Esophagus squamous epithelium (tissue), 5 donors: ENCODE measurements at places on chromosomes 2 and 18. TPM values are rescaled to one million over a fixed set of nuclear protein-coding genes. Genes with fewer than 3 reads are reported as not detected.

DNA sequence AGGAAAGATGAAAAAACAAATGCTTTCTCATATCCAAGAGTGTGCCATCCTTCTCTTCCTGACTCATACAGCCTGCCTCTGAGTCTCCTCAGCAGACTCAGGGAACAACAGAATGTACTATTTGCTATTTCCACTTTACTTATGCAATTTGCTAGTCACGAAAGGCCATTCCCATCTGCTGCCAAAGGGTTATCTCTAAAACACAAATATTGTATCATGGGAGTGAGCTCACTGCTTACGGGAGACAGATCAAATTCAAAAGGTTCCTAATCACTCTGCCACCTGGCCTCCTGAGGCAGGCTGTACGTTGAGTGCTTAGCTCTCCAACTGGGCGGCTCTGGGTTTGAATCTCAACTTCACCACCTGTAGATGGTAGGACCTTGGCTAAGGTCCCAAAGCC is 92.0 kb downstream of the GAREM1 start:
- no peak for DNase-seq

- no peak for DNase-seq
Observed at GRCh38 chr18:36078751-36079529, 11.6 kb upstream of the RPRD1A start.

GRCh38 chr18:21218862-21219261 is 23.2 kb upstream of the GREB1L start:
- no peak for DNase-seq

Gene ADAM23
- 8.5 TPM for total RNA-seq

DNA sequence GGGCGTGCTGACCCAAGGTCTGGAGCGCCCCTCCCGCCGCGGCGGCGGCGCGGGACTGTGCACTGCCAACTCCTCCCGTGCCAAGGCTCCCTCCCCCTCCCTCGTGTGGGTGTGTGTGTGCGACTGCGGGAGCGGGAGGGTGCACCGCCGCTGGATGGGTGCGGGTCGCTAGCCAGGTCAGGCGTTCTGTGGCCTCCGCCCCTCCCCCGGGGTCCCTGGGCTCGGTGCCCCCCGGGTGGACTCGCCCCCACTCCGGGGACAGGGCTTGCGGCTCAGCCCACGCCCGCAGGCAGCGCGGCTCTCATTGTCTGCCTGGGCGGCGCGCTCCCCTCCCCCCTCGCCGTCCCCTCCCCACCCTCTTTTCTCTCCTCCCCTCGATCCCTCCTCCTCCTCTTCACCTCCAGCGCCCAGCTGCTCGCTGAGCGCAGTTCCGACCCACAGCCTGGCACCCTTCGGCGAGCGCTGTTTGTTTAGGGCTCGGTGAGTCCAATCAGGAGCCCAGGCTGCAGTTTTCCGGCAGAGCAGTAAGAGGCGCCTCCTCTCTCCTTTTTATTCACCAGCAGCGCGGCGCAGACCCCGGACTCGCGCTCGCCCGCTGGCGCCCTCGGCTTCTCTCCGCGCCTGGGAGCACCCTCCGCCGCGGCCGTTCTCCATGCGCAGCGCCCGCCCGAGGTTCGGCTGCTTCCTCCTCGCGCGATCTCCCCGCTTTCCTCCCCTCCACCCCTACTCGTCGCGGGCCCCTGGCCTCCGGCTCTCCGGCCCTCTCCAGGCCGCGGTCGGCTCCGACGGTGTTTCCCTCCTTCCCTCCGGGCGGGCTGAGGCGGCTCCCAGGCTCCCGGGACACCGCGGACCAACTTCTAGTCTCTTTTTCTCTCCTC is at the start of gene GATA6:
Gene GATA6, plus strand, starts transcription at position 579 of the 878 bp plus-strand sequence. CDS start 1,556 bp downstream, outside the sequence.
- no peak for DNase-seq

GRCh38 chr2:35298493-35298892 is 1057.1 kb upstream of the CRIM1 start:
- DNase-seq: no peak

DNA sequence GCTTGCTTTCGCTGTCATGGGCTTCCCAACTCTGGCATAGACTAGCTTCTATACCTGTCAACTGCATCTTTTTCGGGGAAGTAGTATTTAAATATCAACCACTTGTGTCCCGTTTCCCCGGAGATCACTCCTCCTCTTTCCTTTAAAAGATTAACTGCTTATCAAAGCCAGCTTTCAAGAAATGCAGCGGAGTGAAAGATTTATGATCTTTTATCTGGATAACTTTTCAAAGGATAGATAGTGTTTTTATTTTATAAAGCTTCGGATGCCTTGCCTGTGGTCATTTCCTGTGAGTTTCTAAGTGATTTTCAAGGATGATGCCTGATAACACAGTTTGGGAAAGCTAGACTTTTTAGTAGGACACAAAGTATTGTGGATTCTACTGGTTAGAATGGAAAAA is 2.9 kb upstream of the IGFBP5 start:
- DNase-seq: no peak

GRCh38 chr2:152115952-152116351 is 17.1 kb upstream of the CACNB4 start:
- no peak for DNase-seq

Gene NDUFAF7
- 9.3 TPM for total RNA-seq

Gene C1QL2
- total RNA-seq: not detected

Gene RMC1
- 19.1 TPM for total RNA-seq

DNA sequence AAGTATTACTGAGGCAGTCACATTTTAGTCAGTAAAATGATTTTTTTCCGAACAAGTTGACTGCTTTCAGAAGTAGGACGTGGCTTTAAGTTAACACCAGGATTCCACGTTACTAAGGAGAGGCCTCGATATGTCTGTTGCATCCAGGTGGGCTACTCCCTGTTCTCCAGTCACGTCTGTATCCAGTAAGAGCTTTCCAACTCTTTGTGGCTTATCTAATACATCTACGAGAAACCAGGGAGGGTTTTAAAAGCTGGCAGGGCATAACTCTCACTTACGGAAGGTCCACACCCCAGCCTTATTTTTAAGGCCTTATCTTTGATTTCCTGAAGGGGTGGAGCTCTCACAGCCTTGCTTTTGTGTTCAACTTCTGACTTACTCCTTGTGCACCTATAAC is 99.2 kb downstream of the SLC8A1 start:
- no peak for DNase-seq

DNA sequence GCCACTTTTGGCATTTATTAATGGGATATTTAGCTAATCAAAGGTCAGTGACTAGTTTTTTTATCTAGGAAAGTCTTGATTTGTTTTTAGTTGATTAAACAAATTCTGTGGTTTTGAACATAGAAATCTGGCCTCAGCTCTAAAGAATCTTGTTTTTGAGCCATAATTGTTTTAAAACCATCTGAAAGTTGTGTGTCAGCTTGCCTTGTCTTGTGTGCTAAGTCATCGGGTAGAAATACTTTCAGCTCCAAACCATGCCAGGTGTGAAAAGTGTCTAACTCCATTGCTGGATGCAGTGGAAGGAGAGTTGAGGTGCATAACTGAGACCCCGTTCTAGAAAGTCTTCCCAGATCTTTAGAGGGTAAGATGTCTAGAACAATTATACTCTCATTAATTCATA is 22.7 kb downstream of the FARP2 start:
- no peak for DNase-seq

GRCh38 chr2:73260338-73260984 is 23.8 kb downstream of the FBXO41 start:
- DNase-seq: no peak

DNA sequence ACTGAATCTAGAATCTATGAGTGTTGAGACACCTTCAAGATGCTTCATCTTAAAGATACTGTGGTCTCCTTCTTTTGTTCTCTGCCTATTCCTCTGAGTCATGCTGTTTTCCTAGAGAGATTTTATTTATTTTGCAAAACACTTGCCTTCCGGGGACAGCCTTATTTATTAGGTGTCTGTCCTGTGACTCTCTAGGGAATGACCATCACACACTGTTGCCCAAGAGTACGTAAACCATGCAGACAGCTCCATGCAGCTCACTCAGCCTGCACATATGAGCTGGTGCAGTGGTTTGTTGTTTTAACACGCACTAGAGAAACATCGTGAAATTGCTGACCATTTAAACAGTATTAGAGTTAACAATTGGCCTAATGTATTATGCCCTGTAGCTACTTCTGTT is 12.4 kb upstream of the ADCYAP1 start:
- DNase-seq: no peak

Gene LRRC30
- total RNA-seq: not detected

- no peak for DNase-seq
Observed at GRCh38 chr18:45111502-45111848, 430.8 kb downstream of the SETBP1 start.

GRCh38 chr2:25897506-25897905 is 19.2 kb upstream of the ASXL2 start:
- no peak for DNase-seq

Gene ECEL1
- total RNA-seq: not detected

GRCh38 chr2:17851731-17852585 is 26.5 kb upstream of the KCNS3 start:
- no peak for DNase-seq

DNA sequence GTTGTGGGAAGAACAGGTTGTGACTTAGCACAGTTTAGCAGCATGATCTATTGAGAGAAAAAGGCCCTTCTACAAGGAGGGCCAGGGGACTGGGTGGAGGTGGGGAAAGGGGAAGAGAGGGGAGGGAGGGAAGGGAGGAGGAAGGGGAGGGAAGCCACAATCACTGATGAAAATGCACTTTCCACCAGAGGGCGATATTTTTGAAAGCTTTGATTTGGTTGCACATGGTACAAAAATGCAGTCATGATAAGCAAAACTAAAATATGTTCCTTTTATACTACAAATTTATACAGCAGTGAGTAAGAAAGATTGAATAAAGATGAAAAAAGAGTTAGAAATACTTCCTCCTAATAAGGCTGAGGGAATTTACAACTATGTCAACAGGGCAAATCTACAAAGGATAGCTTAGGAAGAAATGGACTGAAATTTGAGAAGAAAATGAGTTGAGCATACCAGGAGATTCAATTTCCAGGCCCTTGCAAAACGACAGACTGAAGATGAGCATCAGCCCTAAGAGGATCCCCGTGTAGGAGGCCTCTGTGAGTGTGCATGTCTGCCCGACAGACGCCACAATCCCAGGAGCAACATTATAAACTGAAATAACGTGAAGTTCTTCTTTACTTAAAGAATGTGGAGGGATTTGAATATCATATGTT is 17.2 kb downstream of the SH3YL1 start:
- DNase-seq: no peak

GRCh38 chr2:96882230-96882629 is 12.3 kb upstream of the SEMA4C start:
- DNase-seq: no peak

GRCh38 chr2:71494523-71495155 is 41.3 kb downstream of the DYSF start:
- DNase-seq: no peak

DNA sequence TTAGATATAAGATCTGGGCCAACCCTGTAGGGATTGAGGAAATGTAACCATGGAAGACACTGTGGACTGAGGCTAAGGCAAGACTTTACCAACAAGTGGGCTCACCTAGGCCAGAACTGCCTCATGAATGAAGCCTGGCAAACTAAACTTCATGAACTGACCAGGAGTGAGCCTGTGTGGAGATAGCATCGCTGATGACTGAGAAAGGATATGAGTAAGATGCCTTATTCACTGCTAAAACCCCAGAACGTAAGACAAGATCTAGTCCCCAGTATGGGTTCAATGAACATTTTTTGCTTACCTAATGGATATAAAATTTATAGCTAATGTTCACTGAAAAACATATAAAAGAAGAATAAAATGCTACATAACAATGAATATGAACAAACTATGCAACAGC is 399.8 kb downstream of the SATB2 start:
- no peak for DNase-seq

Gene LYPD6B
- total RNA-seq: 6.6 TPM

- DNase-seq: no peak
Observed at GRCh38 chr2:216971593-216971992, 111.7 kb upstream of the TNP1 start.

- DNase-seq: no peak
Observed at GRCh38 chr2:144975881-144976280, 456.0 kb upstream of the ZEB2 start.

DNA sequence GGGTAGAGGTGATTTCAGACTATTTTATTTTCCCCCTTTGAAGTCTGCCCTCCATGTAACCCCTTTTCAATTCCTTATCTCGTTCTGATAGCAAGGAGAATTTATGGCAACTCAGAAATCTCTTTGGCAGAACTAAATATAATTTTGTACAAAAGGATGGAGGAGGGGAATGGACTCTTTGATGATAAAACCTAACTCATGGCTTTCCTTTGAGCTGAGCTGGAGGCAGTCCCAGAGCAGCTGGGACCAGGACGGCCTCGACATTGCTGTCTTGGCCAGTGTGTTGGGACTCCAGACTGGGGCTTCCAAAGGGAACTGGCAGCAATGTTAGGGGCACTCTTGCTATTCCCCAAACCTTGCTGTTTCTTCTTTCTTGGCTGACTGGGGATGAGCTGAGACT is 47.7 kb downstream of the PAX8 start:
- no peak for DNase-seq

DNA sequence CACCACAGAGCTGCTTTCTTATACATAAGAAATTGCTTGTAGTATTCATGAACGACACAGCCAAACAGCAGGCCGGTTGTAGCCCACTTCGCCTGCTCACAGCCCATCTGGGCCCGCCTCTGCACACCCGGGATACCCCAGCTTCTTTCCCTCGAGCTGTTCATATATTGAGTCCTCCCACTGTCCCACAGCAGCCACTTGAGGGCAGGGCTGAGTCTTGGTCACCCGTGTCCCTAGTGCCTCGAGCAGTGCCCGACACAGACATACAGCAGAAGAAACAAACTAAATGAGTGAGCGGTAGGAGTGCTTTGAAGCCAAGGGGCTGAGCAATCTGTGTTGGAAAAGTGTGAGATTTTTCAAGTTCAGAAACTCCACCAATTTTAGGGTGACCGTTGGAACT is 251.4 kb downstream of the KLHL29 start:
- DNase-seq: no peak

Gene ASB18
- total RNA-seq: not detected

Gene C2orf42
- total RNA-seq: 15.1 TPM

Gene GATA6
- total RNA-seq: 0.08 TPM

Gene LBX2
- not detected for total RNA-seq

- DNase-seq: no peak
Observed at GRCh38 chr2:127508023-127508630, 18.2 kb downstream of the IWS1 start.

- DNase-seq: no peak
Observed at GRCh38 chr2:207315131-207315530, 149.4 kb upstream of the KLF7 start.
